ENCODE measurements at places on chromosomes 3 and 15. TPM values are rescaled to one million over a fixed set of nuclear protein-coding genes. Genes with fewer than 3 reads are reported as not detected.

Gene TRIM42
- not detected for total RNA-seq

Gene GOLGA6L4
- 1.0 TPM for total RNA-seq

Gene DNAJC13
- total RNA-seq: 34.0 TPM

Gene CCDC54
- total RNA-seq: not detected

Gene TERC
- total RNA-seq: 3.1 TPM

Gene OTOL1
- not detected for total RNA-seq

Gene ALDH1A3
- not detected for total RNA-seq

DNA sequence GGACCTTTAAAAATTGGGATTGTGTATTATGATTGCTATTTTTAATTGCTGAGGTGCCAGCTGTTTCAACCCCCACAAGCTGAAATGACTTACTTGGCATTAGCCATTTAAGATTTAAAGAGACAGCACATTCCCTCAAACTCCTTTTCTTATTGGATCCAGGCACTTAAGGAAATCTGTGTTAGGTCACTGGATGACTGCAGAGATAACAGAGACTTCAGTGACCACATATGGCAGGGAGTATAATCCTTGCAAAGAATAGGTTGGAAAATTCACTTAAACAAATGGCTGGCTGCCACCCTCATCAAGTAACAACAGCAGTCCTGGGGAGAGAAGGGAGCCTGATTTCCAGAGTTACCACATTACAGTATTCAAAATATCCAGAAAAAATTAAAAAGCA, 66.6 kb downstream of the SLMAP start:
- no peak for DNase-seq

DNA sequence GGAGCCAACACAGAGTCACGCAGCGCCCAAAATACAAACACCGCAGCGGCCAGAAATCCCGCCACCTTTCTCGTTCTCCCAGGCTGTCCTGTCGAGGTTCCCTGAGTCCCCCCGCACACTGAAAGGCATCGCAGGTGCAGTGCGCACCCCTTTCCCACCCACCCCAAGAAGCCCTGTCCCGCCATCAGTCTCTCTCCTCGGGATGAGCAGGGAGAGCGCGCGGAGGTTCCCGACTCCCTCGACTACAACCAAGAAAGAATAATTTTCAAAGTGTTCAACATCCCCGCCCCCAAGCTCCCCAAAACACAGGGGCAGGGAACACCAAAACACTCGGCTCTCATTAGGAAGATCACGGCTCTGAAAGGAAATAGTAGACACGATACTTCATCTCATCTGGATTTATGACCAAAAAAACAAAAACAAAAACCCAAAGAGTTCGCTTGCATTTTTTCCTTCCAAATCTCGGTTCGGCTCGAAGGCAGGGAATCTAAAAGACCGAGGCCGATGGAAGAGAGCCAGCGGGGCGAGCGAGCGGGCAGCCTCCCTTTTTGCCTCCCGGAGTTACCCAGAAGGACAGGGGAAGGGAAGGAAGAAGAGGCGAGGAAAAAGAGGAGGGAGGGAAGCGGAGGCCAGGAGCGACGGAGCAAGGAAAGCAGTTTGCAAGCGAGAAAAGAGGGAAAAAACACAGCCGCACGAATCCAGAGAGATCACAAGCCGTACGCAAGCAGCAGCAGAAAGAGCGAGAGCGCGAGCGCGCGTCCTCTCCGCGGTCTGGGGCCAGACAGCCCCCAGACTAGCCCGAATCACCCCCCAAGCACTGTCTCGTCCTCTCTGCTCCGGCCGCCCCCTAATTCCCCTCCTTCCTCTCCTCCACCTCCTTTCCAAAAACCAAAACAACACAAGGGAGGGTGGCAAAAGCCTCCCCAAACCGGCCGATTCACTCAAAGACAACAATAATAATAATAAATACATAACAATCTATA, 808 bp downstream of the BCL6 start:
- peak; percentile 37 for DNase-seq

DNA sequence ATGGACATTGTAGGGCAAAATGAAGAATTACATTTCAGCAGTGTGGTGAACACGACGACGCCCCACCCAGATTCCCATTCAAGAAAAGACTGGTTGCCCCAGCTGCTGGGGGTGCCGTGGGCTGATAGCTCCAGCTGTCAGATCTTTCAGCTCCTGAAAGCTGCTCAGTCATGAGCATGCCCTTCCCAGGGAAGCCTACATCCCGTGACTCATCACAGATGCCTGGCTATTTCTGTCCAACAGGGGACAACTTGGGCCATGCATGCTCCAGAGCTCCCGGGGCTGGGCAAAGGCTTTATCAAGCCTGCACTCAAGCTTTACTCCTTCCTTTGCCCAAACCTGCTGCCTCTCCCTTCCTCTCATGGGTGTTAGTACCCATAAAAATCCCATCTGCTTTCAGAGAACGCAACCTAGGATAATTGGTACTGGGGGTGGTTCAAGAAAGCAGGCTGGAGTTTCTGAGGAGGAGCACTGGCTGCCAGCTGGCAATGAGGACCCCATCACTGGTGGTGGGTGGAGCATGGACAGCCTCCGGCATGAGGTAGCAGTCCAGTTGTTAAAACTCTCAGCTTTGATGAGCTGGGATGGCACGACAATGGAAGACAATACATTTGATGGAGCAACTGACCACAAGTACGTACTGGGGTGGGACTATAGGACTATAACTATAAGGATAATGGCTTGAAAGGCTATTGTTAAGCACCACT, 16.4 kb upstream of the ST8SIA2 start:
- no peak for DNase-seq

DNA sequence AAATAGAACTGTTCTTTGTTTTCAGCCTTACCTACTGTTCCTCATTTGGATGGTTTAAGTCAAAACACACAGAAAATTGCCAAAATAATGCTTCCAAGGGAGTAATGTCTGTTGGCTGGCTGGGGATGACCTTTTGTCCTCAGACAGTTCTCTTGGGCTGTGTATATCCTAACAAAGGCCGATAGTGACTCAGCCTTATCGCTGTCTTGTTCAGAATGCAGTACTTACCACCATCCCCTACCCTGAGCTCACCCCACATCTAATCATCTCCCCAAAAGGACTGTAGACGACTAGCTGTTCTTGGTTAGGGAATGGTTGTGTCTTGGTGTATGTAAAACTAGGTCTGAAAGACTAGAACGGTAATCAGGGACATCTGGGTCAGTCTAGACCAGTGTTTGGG, 35.0 kb downstream of the RAB11A start:
- no peak for DNase-seq

DNA sequence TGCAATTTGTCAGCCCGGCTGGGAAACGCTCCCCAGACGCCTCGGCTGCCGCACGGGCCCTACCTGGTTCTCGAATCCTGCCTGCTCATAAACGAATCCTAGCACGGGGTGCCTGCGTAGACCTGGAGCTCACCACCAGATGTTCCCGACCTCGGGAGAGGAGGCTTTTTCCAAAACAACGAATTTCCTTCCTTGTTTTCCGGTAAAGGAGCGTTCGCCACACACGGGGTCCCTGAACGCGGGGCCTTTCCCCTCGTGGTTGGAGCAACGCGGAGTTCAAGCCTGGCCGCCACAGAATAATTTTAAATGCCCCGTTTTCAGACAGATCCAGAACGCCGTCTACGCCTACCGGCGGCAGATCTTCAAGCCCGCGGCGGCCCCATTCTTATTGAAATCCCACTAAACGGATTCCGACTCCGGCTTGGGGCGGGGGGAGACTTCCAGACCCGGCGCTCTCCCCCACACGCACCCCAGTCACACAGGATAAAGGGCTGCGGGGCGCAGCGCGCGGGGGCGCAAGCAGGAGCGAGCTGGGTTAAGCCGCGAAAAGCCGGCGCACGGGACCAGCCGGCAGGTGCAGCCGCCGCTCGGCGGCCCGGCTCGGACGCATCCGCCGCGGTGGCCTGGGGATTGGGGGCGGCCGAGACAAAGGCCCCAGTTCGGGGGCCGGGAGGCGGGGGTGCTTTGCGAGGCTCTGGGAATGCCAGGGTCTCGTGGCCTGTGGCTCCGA, 895 bp downstream of the GATA2 start:
- no peak for DNase-seq

DNA sequence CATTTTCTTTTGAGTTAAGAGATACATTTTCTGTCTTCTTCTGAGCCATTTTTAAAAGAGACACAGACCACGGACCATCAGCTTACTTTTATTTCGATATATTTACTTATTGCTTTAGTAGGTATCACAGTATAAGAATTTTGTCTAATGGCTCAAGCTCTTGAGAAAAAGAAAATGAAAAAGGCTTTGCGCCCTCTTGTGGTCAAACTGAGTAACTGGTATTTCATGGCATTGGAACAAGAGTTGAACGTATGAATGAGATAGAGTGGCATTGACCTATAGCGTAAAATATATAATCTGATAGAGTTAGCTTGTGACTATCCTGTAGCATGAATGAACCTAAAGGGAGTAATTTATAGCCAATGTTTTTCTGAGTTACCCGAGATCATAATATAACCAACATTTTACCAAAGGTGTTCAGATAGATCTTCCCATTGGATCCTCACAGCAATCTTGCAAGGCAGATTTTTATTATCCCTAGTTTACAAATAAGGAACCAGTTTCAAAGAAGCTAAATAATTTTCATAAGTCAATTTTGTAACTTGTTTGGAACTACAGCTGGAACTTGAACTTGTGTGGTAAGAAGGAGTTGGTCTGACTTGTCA, 154.6 kb downstream of the POLR2M start:
- DNase-seq: peak; percentile 17

- DNase-seq: peak; percentile 66
Observed at GRCh38 chr15:73700041-73700842, 16.1 kb downstream of the CD276 start.

DNA sequence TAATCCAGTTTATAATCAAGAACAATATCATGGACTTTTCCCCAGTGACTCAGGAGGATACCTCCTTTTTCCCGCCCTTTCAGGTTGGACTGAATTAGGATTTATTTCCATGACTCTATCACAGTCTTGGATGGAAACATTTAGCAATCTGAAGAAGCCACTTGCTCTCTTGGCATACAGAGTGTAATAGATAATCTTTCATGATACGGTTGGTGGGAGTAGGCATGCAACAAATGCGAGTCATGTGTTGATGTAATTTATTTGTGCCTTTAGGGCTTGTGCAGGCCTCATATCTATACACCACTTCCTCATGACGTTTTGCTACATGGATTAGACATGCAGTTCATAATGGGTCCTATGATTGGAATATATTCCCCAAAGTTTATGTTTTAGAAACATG, 54.2 kb upstream of the MCTP2 start:
- DNase-seq: no peak

DNA sequence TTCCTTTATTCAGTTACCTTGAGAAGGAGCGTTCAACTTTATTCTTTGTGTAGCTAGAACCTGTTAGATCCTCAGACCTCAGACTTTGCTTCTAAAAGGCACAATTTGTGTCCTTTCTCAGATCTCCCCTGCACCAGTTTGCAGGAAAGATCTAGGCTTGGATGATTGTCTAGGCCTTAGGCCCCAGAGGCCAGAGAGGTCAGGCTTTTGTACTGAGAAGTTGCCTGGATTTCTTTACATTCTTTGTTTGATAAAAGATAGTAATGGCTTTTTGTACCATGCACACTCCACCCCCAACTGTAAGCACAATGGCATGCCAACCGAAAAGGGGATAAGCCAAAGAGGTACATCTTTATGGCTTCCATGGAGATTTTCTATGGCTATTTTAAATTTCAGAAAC, 719.6 kb upstream of the NR2F2 start:
- no peak for DNase-seq

GRCh38 chr15:68445351-68445750, 13.4 kb upstream of the ITGA11 start:
- DNase-seq: no peak

GRCh38 chr15:80110920-80111319, 41.9 kb upstream of the FAH start:
- no peak for DNase-seq

- no peak for DNase-seq
Observed at GRCh38 chr3:9238721-9239295, 10.6 kb downstream of the SRGAP3 start.

DNA sequence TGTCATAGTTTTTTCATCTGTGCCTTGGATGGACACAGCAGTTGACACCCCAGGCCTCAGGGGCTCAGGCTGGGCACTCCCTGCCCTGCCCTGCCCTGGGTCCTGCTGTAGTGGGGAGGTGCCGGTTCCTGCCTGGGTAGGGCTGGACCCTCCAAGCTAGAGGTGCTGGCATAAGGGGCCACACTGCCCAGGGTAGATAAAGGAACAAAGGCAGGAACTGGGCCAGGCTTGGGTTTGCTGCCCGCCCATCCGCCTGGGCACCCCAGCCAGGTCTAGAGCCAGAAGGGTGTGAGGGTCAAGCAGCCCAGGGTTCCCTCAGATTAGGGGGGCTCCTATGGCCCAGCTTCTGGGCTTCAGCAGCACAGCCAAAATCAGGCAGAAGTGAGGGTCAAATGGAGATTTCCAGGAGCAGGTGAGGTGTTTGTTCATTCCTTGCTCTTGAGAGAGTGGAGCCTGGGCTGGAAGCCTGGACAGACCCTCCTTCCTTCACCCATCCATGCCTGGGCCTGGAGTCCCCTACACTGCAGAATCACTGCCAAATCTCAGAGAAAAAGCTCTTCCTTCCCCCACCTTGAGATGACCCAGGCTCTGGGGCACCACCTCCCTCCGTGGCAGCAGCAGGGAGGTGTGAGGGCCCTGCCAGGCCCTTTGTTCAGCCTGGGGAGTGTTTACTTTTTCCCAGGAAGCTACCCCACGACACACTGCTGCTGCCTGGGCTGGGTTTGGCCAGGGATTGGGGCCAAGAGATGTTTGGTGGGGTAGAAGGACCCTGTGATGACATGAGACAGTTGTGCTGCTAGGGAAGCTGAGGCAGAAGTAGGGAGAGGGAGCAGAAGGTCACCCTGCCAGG, 7.1 kb downstream of the SEMA3F start:
- DNase-seq: no peak

- no peak for DNase-seq
Observed at GRCh38 chr3:112048911-112049310, 14.4 kb downstream of the TMPRSS7 start.

DNA sequence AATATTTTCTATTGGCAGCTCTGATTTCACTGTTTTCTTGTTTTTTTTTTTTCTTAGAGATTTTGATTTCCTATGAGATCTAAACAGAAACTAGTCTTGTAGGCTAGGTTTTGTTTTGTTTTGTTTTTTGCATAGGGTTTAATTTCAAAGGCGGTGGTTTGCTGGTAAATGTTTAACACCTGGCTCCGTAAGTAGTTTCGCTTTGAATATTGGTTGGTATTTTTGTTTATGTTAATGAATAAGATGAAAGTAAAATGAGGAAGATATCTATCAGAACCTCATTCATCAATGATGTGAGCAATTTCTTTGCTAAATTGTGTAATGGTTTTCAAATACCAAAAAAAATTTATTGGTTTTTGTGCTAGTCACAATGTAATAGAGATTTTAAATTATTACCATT, 39.7 kb upstream of the TM4SF1 start:
- DNase-seq: no peak

DNA sequence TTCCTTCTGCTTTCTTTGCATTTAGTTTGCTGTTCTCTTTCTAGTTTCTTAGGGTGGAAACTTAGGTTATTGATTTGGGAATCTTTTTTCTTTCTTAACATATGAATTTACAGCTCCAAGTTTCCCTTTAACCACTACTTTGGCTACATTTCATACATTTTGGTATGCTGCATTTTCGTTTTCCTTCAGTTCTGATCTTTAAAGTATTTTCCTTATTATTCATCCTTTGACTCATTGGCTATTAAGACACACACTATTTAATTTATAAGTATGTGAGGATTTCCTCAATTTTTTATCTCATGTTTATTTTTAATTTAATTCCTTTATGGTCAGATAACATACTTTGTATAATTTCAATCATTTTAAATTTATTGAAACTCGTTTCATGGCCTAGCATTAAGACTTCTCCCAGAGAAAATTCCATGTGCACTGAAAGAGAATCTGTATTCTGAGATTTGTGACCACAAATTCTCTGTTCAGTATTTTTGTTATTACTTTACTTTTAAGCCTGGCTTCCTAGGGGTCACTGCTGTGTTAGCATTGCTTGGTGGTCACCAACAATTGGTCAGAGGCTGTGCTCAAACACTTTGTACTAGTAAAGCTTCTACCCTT, 87.7 kb downstream of the CFAP20DC start:
- DNase-seq: no peak

All from activated T-helper 1 cell treated with anti-CD3 and anti-CD28 coated beads, Interleukin-12 subunit alpha, Interleukin-12 subunit beta, Interleukin-2, Interleukin-4 antibody, amounts not matched to agents 30 ng/mL and 10 ng/mL and 1 ng/mL, durations not matched to agents 14 hours and 24 hours and 36 hours (primary cell).